ENCODE measurements at places on chromosomes 13 and 19.

DNA sequence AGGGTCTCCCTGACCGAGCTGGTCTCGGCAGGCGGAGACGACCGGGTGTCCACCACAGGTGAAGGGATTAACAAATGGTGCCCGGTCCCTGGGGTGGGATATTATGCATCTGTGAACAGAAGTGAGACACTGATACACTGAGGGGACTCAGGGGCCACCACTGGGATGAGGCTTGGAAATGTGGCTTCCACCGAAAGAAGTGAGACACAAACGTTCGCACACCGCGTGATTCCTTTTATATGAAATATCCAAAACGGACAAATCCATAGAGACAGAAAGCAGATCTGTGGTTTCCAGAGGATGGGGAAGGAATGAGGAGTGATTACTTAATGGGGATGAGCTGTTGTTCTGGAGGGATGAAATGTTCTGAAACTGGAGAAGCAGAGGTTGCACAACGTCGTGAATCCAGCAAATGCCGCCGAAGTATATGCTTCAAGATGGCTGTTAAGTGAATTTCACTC lies 47.5 kb downstream of the C13orf46 start:
- no peak for DNase-seq

GRCh38 chr19:35076657-35077056 lies 35.1 kb downstream of the HPN start:
- no peak for DNase-seq

DNA sequence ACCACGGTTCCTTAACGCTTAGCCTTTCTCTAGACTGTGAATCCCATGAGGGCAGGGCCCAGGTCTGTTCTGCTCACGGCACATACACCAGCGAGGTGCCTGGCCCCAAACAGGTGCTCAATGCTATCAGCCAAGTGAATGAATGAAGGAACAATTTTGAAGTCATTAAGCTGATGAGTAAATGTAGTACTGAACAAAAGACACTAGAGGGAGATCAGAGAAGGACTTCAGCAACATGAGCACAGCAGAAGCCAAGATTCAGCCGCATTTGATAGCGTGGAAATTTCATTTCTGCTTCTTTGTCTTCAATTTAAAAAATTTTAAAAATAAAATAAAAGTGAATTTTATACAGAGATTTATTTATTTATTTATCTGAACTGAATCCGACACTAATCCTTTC lies 20.1 kb upstream of the MYO16 start:
- no peak for DNase-seq

DNA sequence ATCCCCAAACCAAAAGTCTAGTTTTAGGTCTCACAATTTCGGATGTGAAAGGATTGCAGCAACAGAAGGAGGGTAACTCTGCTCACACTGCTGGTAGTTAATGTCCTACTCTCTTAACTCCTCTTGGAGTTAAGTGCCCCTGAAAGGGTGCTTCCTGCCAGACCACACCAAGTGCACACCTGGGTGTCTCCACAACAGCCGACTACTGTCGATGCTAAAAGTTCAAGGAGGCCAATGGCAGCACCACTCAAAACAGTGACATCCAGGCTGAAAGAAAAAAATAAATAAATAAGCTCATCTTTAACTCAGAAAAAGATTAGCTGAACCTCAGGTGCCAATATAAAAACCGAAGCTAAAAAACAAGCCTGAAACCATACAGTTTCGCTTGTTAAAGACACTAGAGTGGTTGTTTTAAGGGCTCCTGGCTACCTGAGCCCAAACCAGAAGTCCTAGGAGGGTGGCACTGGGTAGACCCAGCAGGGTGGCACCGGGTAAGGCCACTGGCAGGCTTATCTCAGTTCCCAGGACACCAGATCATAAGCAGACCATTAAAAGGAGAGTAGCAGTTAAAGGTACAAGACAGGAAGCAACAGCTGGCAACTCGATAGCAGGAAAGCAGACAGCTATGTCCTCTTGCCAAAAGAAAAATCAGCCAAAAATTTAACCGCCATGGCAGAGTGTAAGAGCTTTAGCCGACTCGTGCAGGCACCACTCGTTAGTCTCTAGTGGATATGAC lies 39.3 kb downstream of the BRD4 start:
- no peak for DNase-seq

- peak; percentile 71 for DNase-seq
These were observed 53.1 kb downstream of the FOXO1 start for GRCh38 chr13:40613192-40613818.

- no peak for DNase-seq
These were observed 7.5 kb downstream of the FUT2 start for GRCh38 chr19:48703316-48703715.

- no peak for DNase-seq
These were observed 72.7 kb downstream of the SPACA7 start for GRCh38 chr13:112448621-112449544.

DNA sequence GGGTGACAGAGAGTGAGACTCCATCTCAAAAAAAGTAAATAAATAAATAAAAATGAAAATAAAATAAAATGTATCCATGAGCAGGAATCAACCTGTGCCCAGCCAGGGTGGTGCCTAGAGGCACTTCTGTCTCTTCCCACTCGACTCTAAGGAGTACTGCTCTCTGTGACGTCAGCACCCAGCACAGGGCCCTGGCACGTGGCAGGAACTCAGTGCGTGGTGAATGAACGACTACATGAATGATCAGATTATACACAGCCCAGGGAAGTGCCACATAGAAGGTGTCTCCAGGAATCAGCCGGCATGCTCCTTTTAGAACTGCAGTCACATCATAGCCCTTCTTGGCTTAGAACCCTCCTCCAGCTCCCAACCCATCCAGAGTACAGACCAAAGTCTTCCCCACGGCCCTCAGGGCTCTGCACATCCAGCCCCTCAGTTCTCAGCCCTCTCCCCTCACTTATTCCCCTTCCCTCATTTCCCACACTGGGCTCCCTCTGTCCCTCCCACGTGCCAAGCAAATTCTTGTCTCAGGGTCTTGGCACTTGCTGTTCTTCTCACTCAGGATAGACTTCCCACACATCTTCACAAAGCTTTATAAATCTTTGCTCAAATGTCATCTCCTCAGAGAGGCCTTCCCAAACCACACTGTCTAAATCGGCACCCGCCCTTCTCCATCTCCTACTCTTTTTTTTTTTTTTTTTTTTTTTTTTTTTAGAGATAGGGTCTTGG lies 4.2 kb downstream of the CLIP3 start:
- no peak for DNase-seq

DNA sequence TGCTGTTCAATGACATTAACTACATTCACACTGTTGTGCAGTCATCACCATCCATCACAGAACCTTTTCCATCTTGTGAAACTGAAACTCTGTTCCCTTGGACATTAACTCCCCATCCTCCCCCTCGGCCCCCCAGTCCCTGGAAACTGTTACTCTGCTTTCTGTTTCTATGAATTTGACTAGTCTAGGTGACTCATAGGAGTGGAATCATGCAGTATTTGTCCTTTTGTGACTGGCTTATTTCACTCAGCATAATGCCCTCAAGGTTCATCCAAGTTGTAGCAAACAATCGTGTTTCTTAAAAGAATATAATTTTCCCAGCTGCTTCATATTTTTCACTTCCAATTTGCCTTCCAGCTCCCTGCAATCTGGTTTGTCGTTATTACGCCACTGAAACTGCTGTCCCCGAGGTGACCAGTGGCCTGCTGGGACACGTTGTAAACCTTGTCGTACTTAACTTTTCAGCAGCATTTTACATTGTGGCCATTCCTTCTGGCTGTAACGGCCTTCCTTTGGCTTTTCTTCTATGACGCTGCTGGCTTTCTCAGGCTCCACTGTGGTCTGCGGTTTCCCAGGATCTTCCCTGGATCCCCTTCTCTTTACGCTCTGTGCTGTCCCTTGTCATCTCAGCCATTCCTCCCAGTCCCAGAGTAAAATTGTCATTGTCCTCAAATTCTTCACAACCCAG lies 74.0 kb downstream of the DHRS12 start:
- DNase-seq, result peak; percentile 75

- peak; percentile 58 for DNase-seq
These were observed 726 bp upstream of the UFM1 start for GRCh38 chr13:38348861-38349389.

DNA sequence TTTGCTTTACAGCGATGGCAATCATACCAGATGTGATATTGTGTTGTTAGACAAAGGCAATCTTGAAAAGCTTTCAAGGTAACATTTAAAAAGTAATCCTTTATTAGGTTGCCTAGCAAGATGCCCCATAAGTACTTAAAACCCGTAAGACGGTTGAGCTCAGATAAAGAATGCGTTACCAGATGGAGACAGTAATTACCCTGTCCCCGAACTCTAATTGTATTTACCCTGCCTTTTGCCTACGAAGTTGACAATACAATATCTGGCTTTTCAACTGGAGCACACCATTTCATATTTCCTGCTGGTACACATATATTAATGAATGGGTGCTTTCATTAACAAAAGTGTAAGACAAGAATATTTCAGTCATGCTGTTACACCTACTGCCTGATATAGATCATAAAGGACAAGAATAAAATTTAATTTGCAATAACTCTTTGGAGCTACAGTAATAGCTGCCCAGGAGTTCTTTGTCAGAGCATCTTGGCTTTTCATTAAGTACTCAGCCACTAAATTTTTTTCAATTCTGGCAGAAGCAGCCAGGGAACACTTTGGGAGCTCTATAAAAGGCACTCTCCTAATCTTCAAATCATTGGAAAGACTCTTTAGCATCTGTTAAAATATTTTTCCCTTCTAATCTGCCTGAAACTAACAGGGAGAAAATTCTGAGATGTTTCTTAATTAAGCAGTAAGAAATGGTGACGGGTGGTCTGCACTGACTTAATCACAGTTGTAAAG lies 63.8 kb downstream of the DCT start:
- DNase-seq, result no peak

GRCh38 chr19:28737021-28737895 lies 475.7 kb downstream of the UQCRFS1 start:
- DNase-seq, result peak; percentile 25

DNA sequence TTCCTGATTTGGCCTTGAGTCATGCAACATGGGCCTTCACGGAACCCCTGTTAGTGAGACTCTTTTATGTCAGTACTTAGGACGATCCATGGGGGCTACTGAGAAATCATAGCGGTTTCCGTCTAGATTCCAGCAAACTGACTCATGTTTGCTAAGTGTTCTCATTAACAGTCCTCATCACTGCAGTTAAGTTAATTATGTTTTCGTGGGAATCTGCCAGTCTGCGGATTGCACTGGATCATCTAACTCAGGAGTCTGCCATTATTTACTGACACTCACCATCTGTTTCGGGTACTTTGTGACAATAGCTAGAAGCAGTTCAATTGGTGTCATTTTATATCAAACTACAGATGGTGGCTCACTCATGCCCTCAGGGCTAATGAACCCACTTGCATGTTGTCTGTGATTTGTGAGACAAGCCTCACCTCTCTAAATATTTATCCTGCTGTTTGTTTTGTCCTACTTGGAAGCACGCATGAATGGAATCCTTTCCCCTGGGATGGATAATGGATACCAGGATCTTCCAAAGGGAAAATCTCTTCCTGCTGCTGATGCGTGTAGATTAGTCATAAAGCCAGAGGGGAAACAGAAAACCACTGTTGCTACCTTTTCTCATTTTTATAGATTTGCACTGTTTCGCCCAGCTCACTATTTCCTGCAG lies 61.8 kb downstream of the RAB20 start:
- DNase-seq, result no peak

GRCh38 chr19:4730740-4731171 lies 7.1 kb upstream of the DPP9 start:
- DNase-seq, result peak; percentile 81

DNA sequence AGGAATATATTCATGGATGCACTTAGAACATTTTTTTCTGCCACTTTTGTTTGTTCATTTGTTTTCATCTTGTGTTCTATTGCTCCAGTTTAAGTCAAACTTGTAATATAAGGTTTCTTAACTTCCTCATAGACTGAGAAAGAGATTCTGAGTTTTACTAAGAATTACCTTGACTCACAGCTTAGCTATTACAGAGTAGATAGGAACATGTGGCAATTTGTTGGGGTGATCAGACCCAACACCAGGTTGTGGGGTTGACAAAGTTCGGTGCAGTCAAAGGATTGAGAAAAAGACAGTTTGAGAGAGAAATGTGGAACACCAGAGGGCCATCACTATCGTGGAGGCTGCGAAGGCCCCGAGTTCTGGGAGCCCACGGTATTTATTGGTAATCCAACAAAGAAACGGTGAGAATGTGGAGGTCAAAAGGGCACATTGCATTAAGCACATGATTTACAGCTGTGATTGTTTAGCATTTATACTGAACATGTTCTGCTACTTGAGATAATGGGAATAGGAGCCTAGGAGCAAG lies 2526.0 kb downstream of the PCDH9 start:
- no peak for DNase-seq

GRCh38 chr19:51701468-51702100 lies 8.5 kb downstream of the SPACA6 start:
- no peak for DNase-seq

- DNase-seq, result no peak
These were observed 20.6 kb downstream of the PPP1R37 start for GRCh38 chr19:45113628-45114027.

GRCh38 chr13:32889986-32890565 lies 126.1 kb upstream of the KL start:
- DNase-seq, result no peak

- no peak for DNase-seq
These were observed 18.9 kb downstream of the ADGRE3 start for GRCh38 chr19:14655726-14656125.

DNA sequence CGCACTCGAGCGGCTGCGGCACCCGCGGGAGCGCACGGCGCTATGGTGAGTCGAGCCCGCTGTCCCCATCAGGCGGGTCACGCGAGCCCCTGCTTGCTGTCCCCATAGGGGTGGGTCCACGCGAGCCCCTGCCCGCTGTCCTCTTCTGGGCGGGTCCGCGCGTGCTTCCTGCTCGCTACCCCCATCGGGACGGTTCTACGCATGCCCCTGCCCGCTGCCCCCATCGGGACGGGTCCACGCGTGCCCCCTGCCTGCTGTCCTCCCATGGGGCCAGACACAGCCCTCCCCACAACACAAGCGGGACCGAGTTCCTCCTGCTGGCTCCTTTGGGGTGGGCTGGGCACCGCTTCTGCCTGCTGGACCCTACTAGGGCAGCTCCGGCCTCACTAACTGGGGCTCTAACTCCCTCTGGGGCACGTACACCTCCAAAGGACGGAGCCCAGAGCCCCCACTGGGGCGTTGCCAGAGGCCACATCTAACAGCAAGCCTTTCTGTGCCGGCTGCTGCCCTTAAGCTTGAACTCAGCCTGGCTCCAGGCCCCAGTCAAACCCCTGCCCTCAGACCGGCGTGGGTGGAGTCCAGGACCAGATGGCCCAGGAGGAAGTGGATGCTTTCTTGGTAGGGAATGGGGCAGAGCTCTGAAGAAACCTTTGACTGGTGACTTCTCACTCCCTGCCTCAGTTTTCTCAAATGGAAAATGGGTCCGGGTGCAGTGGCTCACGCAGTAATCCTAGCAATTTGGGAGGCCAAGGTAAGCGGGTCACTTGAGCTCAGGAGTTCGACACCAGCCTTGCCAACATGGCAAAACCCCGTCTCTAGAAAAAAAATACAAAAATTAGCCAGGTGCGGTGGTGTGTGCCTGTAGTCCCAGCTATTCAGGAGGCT lies 722 bp downstream of the COLGALT1 start:
- DNase-seq, result peak; percentile 45

GRCh38 chr13:98473135-98473787 lies 103.6 kb downstream of the STK24 start:
- no peak for DNase-seq

- peak; percentile 94 for DNase-seq
These were observed 12.1 kb upstream of the PSMD8 start for GRCh38 chr19:38362076-38362945.

Data from activated CD4-positive, alpha-beta T cell treated with anti-CD3 and anti-CD28 coated beads for 36 hours (primary cell).